ENCODE measurements at places on chromosomes 4 and X. TPM values are rescaled to one million over a fixed set of nuclear protein-coding genes. Genes with fewer than 3 reads are reported as not detected.

NWD2 gene
- total RNA-seq = not detected

HCFC1 gene
- total RNA-seq = 14.6 TPM

KLF8 gene
- 3.1 TPM for total RNA-seq

MRPS18C gene
- 30.9 TPM for total RNA-seq

NUDT10 gene
- 6.3 TPM for total RNA-seq

Data from uterine smooth muscle cell (primary cell).